ENCODE measurements at places on chromosomes 16 and 17.

DNA sequence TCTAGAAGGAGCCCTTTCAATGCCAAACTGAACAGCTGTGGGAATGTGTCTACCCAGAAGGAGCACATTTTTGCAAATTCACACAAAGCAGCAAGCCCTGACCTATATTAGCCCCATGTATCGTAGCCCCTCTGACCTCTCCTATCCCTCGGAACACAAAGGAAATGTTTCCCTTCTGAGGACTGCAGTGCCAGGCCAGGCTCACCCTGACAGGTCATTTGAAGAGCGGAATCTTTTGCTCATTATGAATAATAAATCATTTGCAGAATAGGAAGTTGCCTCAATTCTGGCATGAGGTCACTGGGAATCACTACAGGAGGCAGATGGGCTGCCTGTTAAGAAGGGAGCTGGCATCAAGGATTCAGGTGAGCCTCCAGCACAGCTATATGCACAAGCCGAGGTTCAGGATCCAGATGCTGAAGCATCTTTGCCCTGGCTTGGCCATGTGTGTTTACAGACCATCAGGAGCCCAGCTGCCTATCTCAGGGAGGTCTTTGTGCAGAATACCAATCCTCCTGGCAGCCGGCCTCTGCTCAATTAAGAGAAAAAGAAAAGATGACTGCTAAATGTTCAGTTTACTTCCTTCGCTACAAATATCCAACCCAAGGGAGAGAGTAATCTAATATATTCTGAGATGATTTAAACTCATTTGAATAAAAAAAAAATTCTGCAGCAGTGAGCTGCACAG is 119.4 kb downstream of the USP31 start:
- no peak for DNase-seq

DNA sequence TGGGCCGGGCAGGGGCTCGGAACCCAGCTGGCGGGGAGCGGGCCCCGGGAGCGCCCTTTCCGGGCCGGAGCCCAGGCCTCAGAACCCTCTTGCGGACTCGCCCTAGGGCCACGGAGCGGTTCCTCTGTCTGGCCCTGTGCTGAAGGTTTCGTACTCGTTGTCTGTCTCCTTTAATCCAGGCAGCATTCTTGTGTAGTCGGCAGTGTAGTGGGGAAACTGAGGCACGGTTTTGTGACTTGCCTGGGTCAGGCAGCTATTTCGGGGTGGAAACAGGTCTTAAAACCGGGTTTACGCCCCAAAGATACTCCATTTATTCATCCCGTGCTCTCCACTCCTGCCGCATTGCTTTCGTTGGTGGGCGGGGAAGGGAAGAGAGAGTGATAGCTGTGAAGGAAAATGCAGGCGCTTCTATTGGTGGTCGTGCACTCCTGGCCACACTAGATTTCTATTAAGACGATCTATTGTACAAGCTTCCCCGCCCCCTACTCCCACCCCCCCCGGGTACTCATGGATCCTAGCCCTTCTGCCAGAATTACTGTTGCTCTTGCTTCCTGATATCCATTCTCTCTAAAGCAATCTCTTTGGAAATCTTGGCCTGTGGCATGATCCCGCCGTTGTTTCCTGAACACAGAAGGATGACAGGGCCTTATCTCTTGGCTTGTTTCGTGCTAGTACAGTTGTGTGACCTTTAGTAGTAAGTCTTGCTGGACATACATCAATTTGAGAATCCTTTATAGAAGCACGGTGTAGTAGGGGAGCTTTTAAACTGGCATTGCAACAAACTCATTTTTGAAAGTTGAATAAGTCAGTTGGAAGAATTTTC is 751 bp downstream of the DCAF7 start:
- DNase-seq, result no peak

- DNase-seq, result no peak
Observed at GRCh38 chr17:33786478-33786877, 468.6 kb upstream of the CCL2 start.

DNA sequence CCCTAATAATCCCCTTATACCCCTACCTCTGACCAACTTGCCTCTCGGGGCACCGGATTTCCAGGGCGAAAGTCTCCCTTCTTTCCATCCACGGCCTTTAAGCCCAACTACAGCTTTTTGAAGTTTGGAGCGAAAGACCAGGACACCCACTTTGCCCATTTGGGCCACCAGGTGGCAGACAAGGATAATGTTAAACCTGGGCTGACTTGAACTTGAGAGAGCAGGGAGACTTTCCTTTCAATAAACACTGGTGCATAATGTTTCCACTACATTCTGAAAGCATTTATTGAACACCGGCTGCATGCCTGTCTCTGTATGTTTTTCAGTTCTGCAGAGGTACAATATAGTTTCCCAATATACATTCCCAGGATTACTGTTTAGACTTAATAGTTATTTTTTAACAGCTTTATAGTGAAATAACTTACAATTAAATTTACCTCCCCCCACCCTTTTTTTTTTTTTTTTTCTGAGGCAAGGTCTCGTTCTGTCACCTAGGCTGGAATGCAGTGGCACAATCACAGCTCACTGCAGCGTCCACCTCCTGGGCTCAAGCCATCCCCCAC is 6.9 kb upstream of the CES3 start:
- peak; percentile 50 for DNase-seq

- no peak for DNase-seq
Observed at GRCh38 chr17:47267354-47267828, 13.8 kb downstream of the ITGB3 start.

DNA sequence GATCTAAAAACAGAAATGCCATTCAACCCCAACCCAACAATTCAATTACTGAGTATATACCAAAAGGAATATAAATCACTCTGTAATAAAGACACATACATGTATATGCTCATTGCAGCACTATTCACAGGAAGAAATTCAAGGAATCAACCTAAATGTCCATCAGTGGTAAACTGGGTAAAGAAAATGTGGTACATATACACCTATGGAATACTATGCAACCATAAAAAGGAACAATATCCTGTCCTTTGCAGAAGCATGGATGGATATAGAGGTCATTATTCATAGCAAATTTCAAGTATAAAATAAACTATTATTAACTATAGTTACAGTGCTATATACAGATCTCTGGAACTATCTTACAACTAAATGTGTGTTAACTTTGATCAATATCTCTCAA is 599.3 kb downstream of the CDH11 start:
- DNase-seq, result no peak

DNA sequence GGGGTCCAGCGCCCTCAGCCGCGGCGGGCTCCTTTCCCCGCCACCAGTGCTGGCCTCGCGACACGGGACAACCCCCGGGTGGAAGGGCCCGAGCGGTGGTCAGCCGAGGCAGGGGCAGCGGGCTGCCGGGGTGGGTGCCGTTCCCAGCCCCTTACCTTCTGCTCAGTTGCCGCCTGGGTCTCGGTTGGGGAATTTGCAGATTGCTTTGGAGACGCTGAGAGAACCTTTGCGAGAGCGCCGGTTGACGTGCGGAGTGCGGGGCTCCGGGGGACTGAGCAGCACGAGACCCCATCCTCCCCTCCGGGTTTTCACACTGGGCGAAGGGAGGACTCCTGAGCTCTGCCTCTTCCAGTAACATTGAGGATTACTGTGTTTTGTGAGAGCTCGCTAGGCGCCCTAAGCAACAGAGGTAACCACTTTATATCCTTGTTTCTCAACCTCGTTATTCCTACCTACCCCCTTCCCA is 381 bp downstream of the CTNS start:
- no peak for DNase-seq

DNA sequence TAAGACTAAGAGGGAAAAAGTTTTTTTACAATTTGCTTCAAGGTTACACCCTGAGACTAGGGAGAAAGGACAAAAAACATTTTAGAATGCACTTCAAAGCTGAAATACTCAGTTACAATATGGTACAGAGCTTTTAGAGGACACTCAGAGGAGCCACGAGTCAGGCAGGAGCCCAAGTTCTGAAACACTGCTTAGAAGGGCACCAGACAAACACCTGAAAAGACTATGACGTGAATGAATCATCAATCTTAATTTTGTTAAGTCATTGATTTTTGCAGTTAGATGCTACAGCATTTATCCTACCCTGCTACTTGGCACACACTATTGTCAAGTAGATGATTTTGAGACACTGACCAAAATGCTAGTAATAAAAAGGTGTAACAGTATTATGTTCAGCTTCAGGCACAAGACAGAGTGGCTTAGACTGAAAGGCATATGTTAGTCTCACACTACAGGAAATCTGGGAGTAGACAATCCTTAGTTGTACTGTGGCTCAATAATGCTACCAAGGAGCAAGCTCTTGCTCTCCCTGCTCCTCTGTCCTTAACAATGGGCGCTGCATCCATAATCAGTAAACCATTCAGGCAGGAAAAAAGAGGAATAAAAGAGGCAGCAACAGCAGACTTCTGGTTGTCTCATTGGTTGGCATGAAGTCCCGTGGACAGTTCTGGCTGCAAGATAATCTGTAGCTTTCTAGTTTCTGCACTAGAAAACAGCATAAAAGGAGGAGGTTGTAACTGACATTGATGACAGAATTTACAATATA is 151.8 kb downstream of the ABCA8 start:
- no peak for DNase-seq

- DNase-seq, result no peak
Observed at GRCh38 chr17:50590946-50591737, 30.6 kb downstream of the CACNA1G start.

DNA sequence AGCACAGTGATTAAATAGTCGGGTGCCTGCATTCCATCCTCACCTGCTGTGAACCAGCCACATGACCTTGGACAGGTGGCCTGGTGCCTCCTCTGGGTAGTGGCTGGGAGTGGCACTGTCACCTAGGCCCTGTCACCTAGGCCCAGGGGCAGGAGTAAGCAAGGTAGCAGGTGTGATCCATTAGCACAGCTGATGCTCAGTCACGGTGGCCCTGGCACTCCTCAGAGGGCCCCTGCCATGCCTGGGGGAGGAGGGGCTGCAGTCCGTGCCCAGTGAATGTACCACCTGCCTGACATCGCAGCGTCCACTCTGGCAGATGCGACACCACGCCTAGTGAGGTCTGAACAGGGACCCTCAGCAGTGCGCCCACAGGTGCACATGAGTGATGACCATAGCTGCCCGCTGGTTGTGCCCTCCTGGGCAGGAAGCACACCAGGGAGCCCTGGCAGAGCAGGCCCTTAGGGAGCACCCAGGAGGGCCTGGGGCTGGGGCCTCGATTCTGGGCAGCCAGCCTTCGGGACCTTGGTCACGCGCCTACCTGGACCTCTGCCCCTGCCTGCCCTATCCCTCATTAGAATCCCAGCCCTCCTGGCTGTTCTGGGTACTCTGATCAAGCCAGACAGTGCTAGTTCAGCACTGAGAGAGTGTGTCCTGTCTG is 33.1 kb upstream of the CRISPLD2 start:
- DNase-seq, result no peak

DNA sequence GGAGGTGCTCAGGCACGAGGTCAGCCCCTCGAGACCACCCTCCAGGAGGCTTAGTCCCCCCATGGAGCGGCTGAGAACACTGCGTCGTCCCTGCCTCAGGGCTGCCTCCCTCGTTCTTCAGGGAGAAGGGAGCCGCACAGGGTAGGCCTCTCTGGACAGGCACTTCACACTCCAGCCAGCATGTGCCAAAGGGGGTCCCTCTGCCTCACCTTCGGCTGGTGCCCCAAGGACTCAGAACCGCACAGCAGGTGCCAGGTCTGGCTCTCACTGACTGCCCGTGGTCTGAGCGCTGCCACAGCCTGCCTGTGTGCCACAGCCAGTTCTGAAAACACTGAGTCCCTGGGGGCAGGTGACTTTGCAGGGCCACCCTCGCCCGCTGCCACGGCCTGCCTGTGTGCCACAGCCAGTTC is 7.1 kb downstream of the P2RX5 start:
- no peak for DNase-seq

DNA sequence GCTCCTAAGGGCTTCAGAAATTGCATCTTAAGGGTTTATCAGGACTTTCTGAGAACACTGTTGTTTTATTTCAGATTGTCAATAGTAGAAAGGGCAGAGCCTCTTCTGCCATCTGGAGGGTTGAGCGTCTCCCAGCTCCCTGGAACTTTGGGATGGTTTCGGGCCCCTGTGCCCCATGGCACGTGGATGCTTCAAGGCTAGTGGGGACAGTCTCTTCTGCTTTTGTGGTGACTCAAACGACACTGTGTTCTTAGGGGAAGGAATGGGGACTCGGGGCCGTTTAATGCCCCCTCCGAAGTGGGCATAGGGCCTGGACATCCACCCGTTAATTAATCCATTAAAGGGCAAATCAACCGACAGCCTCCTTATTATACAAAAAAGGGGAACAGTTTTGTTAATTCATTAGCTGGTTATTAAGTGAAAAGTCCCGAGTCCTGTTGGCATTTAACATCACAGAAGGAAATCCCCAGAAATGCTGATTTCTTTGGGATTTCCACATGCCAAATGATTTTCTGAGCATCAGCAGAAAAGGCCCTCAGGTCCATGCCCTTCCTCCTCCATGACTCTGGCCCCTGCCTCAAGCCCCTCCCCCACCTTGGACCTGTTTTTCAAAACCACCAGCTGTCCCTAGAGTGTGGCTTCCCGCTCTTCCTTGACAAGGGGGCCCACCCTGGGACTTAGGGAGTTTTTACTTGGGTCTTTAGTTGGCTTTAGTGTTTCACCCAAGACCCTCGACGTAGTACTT is 68.7 kb downstream of the ARSG start:
- no peak for DNase-seq

Data from forelimb muscle (tissue), 1 donor.